ENCODE measurements at places on chromosomes 16 and 17. TPM values are rescaled to one million over a fixed set of nuclear protein-coding genes. Genes with fewer than 3 reads are reported as not detected.

DNA sequence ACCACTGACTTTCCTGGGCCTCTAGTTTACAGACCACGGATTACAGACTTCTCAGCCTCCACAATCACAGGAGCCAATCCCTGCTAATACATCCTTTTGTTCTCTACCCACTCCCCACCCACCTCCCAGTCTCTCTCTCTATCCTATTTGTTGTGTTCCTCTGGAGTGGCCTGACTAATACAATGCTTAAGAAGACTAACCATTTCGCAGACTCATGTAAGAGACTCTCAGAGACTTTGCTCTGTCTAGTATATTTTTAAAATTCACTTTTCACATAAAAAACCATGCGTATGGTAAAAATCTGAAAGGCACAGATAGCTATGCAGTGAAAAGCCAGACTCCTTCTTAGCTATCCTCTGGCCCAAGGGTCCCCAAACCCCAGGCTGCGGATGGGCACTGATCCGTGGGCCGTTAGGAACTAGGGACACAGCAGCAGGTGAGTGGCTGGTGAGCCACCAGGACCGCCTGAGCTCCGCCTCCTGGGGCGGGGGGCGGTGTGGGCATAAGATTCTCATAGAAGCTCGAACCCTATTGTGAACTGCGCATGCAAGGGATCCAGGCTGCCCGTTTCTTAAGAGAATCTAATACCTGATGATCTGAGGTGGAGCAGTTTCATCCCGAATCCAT, 7.6 kb downstream of the PIK3R6 start:
- peak; percentile 55 for DNase-seq

GRCh38 chr17:79619196-79619595, 8.3 kb upstream of the RBFOX3 start:
- DNase-seq = peak; percentile 24

GRCh38 chr17:70049801-70050591, 25.0 kb upstream of the KCNJ16 start:
- no peak for DNase-seq

DNA sequence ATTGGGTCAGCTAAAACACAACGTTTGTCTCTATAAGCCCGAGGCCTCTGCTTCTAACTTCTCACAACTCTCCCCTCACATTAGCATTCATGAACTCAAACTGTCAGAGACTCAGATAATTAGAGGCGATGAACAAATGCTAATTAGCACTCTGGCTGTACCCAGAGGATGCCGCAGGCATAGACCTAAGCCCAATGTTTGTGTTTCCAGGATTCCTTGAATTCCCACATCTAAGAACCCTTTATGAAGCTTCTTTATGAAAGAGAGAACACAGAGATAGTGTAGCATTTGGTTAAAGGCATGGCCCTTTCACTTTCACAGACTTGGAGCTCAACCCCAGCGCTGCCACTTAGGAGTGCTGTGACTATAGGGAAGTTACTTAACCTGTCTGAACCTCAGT, 512.2 kb downstream of the GRIN2A start:
- DNase-seq = no peak

The GDPD1 gene
- 1.2 TPM for total RNA-seq

The CRHR1 gene
- total RNA-seq = not detected

Measured in mesenteric fat pad (tissue), 1 donor.